ENCODE measurements at places on chromosomes 7 and 10. TPM values are rescaled to one million over a fixed set of nuclear protein-coding genes. Genes with fewer than 3 reads are reported as not detected.

GRCh38 chr10:14146025-14146424, 184.7 kb downstream of the FRMD4A start:
- H3K36me3 ChIP-seq: peaks cover 28% of the 10 kb centered on the region
- H3K4me1 ChIP-seq: peaks cover 16% of the 10 kb centered on the region

The MMRN2 gene
- 0.57 TPM for total RNA-seq

GRCh38 chr10:98249134-98249533, 18.9 kb downstream of the LOXL4 start:
- peaks cover 5% of the 10 kb centered on the region for H3K4me1 ChIP-seq
- H3K36me3 ChIP-seq: peaks cover 19% of the 10 kb centered on the region
- H3K27me3 ChIP-seq: no peaks in the 10 kb centered on the region
- H3K4me3 ChIP-seq: no peak overlapping the region
- no peak for DNase-seq

DNA sequence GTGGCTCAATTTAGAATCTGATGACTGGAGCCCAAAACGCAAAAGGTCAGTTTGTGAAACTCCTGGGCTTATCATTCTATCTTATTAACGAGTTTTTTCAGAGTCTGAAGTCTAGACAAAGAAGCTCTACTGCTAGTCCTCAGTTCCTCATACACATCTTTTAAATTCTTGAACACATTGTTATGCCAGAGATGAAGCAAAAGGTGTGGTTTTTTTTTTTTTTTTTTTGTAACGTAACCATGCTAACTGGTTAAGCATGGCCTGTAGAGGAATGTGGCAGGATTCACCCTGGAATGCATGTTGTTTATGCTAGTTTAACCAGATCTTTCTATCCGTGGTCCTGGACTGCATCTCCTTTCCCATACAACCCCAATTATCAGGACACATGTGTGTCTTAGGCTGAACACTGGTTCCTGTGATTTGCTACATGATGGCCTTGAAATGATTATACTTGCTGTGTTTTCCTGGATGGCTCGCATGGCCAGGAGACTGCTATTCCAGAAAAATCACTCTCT, 79.3 kb upstream of the MDFIC start:
- no peak for DNase-seq
- H3K4me1 ChIP-seq: no peaks in the 10 kb centered on the region
- no peak overlapping the region for H3K27ac ChIP-seq
- no peak overlapping the region for H3K4me3 ChIP-seq
- H3K36me3 ChIP-seq: no peaks in the 10 kb centered on the region

The TLX1 gene
- total RNA-seq: not detected

The CHN2 gene
- total RNA-seq: 0.64 TPM

The GNGT1 gene
- total RNA-seq: not detected

All from osteocyte (in vitro differentiated cells).